Activated gamma-delta T cell treated with anti-CD3 and anti-CD28 coated beads, Interleukin-2, amount 50 U/mL, for 16 hours (primary cell): ENCODE measurements at places on chromosomes 4 and X.

DNA sequence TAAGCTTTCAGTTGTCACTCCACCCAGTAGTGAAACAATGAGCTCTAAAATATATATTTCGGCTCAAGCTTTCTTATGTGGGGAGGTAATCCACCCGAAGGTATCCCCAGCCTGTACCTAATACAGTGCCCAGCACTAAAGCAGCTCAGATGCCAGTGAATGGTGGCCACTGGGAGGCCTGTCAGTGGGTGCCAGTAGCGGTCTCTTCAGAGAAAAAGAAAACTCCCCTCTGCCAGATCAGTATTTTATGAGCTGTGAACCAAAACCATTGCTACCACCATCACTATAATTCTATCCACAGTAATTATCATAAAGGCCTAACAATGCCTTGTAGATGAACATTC, 835 bp upstream of the NFKB1 start:
- DNase-seq, result peak; percentile 18

DNA sequence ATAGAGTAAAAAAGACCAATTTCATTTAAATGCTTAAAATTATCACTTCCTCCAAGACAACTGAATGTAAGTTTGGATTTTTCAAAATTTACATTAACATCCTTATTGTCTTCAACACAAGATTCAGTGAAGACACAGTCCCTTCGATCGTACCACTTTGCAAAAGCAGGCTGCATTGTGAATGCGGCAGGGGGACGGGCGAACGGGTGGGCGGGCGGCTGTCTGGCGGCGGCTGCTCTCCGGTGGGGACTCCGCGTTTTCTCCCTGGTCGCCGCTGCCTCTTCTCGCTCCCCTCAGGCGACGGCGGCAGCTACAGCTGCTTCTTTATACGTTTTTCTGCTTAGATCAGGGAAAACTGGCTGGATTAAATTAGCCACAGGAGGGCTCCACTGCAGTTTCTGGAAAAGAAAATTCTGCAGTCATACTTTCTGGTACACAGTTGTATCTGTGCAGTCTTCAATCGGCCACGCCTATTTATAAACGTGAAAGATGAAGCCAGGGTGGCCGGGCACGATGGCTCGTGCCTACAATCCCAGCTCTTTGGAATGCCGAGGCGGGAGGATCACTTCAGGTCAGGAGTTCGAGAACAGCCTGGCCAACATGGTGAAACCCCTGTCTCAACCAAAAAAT, 33.9 kb upstream of the HPF1 start:
- DNase-seq, result no peak

DNA sequence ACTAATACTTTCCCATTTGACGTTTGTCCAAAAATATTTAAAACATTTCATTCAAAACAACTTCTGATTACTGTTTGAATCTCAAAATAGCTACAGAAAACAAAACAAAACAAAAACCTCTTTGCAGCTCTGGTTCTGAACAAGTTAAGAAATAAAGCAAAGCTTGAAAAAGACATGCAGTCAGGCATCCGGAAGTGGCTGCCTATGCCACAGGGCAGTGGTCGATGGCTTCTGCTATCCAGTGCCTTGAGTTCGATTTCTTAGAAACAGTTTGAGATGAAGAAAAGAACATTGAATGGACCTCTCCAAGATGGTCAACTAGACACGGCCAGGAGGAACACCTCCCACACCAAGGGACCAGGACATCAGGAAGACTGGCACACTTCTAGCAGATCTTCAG, 125.3 kb downstream of the SCFD2 start:
- DNase-seq, result no peak

DNA sequence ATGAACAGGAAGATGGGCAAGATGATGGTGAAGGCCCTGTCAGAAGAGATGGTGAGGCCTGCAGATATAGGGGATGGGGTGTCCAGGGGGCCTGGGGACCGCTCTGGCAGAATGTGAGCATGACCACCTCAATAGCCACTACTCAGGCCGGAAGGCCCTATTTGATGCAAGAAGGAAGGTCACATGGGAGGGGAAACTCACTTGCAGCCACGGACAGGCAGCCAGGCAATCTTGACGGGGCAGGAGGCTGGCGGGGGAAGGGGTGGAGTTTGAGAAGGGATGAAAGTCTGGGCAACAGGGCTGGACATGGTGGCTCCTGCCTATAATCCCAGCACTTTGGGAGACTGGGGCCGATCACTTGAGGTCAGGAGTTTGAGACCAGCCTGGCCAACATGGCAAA, 8.8 kb downstream of the SASH3 start:
- no peak for DNase-seq

- no peak for DNase-seq
Observed at GRCh38 chr4:153520801-153521329, 54.7 kb downstream of the TMEM131L start.
